ENCODE measurements at places on chromosomes 7 and 10.

DNA sequence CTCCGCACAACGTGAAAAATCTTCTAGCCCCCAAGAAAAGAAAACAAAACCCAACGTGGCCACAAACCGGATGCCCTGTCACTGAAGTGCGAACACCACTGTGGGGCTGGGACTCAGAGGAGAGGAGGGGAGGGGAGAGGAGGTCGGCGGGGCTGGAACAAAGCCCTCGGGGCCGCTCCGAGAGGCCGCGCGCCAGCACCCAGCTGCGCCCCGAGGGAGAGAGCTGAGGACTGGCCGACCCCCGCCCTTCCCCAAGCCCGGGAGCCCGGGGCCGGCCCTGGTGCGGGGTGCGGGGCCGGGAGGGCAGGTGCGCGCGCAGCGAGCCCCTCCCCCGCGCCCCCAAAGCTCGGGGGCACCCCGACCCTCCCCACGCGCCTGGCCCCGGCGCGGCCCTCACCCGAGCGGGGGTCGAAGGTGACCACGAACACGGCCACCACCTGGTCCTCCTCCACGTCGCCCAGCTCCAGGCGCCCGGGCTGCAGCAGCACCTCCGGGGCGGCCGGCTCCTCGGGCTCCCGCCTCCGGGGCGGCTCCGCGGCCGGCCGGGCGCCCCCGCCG is 398 bp downstream of the DENND11 start:
- peak; percentile 27 for DNase-seq

- no peak for DNase-seq
Observed at GRCh38 chr10:93272884-93273675, 199.4 kb downstream of the CYP26A1 start.

DNA sequence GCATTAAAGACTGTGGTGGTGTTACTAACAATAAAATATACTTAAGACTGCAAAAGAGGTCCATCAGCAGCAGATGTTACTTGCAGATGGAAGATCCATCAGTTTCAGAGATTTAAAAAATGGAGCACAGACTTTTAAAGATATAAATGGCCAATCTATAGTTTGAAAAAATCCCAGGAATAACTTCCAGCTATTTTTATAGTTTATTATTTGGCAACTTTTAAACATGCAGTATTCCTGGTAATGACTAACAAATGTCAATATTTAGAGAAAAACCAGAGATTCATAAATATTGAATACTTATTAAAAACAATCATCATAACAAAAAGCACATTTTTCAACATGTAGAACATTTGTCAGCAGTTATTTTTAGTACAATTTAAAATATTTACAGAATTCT is 30.7 kb downstream of the RTKN2 start:
- DNase-seq, result no peak

DNA sequence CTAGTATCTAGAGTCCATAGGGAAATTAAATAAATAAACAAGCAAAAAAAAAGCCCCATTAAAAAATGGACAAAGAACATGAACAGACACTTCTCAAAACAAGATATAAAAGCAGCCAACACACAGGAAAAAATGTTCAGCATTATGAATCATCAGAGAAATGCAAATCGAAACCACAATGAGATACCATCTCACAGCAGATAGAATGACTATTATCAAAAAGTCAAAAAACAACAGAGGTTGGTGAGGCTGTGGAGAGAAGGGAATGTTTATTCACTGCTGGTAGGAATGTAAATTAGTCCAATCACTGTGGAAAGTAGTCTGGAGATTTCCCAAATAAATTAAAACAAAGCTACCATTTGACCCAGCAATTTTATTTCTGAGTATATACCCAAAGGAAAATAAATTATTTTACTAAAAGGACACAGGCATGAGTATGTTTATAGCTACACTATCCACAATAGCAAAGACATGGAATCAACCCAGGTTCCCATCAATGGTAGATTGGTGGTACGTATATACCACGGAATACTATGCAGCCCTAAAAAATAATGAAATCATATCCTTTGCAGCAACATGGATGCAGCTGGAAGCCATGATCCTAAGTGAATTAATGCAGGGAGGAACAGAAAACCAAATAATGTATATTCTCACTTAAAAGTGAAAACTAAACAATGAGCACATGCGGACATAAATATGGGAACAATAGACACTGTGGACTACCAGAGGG is 366.5 kb upstream of the SEMA3C start:
- no peak for DNase-seq

GRCh38 chr10:69636273-69636575 is 6.2 kb downstream of the FAM241B start:
- no peak for DNase-seq

- no peak for DNase-seq
Observed at GRCh38 chr7:97008275-97008917, 3.0 kb downstream of the DLX6 start.

DNA sequence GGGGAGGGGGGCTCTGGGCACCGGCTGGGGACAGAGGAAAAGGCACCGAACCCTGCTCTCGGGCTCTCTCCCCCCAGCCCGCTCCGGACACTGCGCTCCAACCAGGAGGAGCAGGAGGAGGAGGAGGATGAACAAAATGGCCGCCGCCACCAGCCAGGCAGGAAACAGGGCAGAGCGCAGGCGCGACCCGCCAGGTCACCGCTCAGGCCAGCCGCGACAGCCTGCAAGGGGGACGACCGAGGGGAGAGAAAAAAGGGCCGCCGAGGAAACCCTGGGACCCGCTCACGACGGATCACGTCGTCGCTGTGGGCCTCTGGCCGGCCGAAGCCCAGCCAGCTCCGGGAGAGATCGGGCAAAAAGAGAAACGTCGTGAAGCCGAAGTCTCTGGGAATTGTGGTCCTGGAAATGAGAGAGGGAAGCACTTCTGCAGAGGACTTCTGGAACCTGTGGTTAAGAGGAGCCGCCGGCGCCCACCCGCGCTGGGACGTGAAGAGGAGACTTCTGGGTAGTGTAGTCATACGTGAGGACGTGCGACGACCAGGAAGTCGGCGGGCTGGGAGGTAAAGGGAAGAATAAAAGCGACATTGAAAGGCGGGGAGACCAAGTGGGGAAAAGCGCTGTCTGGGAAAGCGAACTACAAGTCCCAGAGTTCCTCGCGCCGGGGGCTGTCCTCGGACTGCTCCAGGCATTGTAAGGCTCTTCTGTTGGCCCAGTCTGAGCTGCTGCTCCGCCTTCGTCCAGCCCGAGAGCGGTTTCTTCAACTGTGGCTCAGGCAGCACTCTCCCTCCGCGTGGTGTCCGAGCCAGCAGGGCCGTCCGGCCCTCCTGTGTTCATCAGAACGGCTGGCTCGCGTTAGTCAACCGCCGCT is at the start of gene TIAL1:
Gene TIAL1 (minus strand): TSS at position 428 of the 868 bp plus-strand sequence. CDS start 499 bp downstream, outside the sequence.
- DNase-seq, result peak; percentile 91

DNA sequence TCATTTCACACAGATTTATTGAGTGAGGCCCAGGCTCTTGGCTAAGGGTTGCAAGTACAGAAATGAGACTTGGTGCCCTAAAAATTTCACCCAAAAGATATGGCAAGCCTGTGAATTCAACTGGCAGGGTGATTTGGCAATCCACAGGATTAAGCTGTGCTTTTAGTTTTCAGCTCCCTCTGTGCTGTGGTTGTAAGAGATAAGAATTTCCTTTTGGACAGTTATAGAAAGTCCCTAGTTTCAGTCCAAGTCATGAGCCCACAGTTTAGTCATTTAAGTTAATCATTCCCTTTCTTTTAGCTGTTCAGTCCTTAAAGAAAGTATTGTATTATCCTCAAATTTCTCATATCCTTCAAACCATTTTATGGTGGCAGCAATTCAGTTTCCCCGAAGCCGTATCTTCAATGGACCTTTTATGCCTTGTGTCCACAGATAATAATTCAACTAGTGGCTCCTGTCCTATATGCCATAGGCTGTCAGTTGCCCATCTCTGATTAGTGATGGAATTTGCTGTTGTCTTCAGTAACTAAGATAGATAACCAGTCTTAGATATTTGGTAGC is 73.4 kb upstream of the NAMPT start:
- peak; percentile 43 for DNase-seq

GRCh38 chr7:152136686-152137085 is 111.2 kb downstream of the GALNT11 start:
- no peak for DNase-seq

DNA sequence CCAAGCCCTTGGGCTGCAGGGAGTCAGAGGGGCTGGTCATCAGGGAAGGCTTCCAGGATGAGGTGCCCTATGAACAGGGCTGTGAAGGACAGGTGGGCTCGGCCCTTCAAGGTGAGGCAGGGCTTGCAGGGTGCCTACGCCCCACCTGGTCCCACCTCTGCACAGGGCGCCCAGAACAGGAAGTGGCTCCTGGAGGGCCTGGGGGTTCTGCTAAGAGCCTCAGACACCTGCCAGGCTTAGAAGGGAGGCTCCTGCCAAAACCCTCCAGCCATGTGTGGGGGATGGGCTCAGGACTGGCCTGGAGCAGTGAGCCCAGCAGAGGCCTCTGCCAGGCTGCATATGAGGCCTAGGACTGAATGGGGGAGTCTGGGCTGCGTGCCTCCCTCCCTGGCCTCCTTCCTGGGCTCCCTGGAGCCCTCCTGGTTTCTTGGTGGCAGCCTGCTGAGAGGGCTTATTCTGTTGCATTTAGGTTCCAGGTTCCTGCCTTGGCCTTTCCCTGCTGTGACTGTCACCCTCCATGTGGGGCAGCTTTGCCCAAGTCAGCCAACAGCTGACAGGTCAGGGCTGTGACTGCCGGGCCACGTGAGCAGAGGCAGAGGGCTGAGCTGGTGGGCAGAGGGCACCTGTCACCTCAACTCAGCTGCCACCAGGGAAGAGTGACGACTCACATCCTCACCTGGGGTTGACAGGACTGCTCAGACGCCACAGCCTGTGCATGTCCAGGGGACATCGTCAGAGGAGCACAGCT is 45.2 kb upstream of the MSMB start:
- DNase-seq, result no peak

GRCh38 chr10:75875740-75876139 is 444.3 kb downstream of the LRMDA start:
- no peak for DNase-seq

DNA sequence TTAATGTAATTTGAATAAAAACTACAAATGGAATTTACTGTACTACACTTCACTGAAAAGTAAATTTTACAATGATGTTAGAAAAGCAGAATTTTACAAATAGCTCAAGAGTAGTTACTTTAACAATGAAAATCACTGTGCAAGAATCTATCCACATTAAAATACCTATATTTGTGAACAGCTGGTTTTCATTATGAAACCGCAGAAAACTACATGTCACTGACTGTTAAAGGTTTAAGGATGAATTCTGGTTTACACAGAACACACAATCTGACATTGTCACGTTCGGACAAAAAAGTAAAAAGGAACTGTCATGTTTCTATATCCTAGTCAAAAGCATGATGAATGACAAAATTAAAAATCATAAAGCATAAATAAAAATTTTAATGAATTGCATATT is 415.3 kb upstream of the PRKCQ start:
- no peak for DNase-seq

DNA sequence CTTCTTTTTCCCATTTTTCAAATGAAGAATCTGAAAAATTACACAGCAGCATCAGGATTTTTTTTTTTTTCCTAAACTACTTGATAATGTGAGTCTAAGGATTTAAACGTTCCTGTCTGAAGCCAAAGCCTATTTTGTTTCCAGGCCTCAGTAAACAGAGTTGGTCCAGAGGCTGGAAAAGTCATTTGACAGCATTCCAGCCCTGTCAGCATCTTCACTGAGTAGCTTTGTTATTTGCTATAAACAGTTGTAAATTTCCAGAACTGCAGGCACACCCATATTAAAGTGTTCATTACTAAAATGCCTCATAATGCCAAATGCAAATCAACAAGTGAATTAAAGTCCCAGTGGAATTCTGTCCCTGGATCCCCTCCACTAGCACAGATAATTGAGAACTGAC is 35.5 kb upstream of the KMT2E start:
- DNase-seq, result no peak

DNA sequence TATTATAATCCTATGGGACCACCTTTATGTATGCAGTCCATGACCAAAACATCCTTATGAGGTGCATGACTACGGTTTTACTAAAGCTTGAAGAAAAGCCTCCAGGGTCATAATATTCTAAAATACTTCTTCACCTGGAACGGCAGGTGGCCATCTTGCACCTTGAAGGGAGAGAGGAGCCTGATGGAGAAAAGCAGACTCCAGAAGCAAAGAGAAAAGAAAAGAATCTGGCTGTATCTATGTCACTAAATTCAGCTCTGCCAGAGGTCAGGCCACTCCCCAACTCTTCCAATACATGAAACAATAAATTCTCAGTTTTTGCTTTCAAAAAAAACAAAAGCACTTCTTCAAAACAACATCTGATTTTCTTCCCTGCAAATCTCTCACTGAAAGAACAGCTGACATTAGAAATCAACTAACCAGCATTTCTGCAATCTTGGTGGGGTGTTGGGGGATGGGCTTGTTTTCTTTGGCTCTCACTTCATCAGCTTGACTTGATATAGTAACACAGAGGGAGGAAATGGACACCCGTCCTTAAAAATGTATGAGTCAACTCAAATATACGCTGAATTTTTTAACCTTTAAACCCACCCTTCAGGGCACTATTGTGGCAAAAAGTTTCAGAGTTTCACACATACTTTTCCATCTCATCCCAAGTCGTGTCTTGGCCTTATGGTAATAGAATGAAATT is 21.7 kb downstream of the HIBADH start:
- DNase-seq, result peak; percentile 88

- DNase-seq, result no peak
Observed at GRCh38 chr10:61389887-61390286, 63.3 kb downstream of the TMEM26 start.

- no peak for DNase-seq
Observed at GRCh38 chr10:58775960-58776567, 263.4 kb downstream of the BICC1 start.

DNA sequence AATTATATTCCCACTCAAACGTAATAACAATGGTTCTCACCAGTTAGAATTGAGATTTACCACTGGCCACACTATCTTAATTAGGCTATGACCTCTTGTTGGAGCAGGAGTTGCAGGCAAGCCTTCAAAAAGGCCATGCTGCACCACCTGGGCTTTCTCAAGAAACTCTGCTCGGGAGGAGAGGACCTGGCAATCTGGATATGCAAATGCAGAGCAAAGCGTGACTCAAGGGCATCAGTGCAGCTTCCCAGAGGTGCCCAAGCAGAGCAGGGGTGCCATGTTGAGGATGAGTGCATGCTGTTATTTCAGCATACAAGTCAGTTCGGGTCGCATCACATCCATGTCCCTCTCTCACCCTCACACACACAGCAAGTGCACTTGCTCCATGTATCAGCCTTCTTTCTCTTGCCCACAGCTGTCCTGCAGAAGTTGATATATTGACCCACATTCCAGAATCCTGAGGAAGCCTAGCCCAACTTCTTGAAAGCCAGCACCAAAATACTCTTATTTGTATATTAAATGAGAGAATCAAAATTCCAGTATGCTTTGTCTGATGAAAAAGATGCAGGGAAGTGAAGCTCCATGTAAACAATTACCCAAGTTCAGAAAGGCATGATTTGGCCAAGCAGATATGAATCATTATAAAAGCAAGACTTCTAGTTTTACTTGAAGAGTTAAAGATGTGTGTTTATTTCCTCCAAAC is 55.7 kb upstream of the IL6 start:
- DNase-seq, result no peak

DNA sequence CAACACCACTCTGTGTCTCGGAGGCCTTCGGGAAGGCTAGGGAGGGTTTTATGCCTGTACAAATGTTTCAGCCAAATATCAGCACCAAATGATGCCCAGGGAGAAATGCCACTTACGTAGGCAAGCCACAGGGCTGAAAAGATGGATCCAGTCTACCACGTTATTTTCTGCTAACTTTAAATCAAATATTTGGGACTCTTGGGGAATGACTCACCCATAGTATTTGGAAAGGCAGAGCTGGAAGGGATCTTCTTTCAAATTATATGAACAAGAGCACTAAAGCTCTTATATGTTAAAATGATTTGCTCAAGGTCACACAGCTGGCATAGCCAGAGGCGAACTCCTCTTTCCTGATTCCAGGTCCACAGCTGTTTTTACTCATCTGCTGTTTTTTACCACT is 591.4 kb downstream of the SORCS1 start:
- no peak for DNase-seq

- DNase-seq, result no peak
Observed at GRCh38 chr7:141673346-141673745, 28.6 kb downstream of the DENND11 start.
